Endothelial cell (in vitro differentiated cells): ENCODE measurements at places on chromosomes 12 and 14.

- no peak for DNase-seq
These were observed 33.8 kb downstream of the ZFHX2 start for GRCh38 chr14:23517650-23518326.

- no peak for DNase-seq
These were observed 75.2 kb upstream of the SCAF11 start for GRCh38 chr12:46065412-46066166.

DNA sequence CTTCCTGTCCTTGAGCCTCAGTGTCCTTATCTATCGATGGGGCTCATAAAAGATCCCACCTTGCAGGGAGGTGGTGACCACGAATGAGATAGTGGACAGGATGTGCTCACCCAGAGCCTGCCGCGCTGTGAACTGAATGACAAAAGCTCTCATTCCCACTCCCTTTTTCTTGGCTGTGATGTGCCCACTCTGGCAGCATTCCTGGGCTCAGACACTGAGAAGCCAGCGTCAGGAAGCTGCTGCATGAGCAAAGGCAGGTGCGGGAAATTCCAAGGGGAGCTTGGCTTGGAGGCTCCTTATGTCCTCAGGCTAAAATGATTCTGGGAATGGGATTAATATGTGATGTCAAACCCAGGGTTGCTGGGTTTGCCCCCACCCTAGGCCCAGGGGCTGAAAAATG lies 61.6 kb downstream of the EFCAB11 start:
- DNase-seq, result no peak

- peak; percentile 5 for DNase-seq
These were observed 30.0 kb downstream of the HVCN1 start for GRCh38 chr12:110658878-110659277.

GRCh38 chr12:3647504-3647903 lies 105.4 kb downstream of the CRACR2A start:
- DNase-seq, result no peak

GRCh38 chr12:93237235-93237915 lies 140.3 kb upstream of the NUDT4 start:
- DNase-seq, result no peak

- DNase-seq, result no peak
These were observed 166.2 kb downstream of the PAX9 start for GRCh38 chr14:36827861-36828260.

- no peak for DNase-seq
These were observed 51.5 kb downstream of the DCAF5 start for GRCh38 chr14:69101331-69101826.

DNA sequence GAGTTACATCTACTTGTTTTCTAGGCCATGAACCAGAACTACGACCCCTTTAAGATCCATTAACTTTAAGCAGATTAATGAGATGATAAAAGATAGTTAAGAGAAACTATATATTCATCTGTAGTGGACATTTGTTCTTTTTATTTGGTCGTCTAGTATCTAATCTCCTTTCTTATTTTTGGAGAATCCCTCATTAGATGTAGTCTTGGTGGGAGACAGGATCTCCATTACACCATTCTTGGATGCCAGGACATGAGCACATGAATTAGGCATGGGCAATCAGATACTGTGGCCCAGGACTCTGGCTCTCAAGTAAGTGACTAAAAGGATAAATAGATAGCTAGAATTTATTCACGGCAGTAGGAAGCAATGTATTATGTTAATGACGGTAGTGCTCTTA lies 245.0 kb downstream of the ATP23 start:
- DNase-seq, result no peak

GRCh38 chr14:74350928-74351323 lies 2.7 kb downstream of the VRTN start:
- no peak for DNase-seq

DNA sequence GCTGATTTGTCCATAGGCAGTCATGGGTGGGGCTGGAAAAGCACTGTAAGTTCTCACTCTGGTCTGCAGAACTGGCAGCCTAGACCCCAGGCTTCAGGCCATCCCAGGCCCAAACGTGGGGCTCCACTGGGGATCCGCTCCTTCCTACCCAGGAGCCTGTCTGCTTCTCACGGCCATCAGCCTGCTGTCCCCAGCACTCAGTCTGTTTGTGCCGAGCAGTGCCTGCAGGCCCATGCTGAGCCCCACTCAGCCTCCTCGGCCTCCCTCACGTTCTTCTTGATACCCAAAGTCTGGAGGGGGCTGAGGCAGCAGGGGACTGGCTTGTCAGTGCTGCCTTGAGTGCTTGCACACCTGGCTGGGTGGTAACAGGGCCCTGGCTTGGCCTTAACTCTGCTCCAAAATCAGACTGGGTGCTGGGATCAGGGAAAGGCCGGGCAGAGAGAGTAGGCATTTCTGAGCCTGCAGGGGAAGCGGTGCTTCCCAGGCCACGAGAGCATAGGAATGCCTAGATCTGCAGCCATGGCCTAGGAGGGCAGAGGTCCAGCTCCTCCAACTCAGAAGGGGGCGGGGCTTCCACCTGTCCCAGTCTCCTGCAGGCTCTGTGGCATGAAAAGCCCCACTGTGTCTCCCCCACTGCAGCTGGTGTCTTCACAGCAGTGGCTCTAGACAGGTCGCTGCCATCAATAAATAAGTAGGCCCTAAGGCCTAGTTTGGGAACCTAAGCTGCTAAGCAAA lies 772.4 kb upstream of the FBXO33 start:
- no peak for DNase-seq

DNA sequence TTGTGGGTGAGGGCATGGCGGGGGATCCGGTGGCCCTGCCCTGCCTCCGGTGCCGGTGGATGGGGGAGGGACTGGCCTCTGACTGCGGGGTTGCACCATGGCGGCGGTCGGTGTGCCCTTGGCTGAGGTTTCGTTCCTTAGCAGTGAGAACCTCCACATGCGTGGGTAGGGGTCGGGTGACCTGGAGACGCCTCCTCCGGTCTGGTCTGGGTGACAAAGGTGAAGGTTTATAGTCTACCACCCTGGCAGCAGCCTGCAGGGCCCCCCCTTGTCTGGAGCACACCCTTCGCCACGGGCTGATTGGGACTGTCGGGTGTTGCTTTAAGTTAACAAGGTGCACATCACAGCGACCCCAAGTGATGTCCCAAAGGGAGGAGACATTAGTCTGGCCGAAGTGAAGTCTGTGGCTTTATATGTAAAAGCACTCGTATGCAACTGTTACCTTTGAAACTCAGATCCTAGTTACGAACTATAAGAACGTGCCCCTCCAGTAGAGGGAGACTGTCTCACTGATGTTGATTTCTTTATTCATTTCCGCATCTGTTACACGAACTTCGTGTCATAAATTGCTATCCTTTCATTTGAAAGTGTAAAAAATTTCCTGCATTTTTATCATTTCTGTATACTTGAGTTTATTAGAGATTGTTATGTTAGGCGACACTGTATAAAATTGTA lies 74.4 kb downstream of the WDR20 start:
- DNase-seq, result no peak

GRCh38 chr14:35879654-35880249 lies 53.6 kb downstream of the BRMS1L start:
- DNase-seq, result no peak

GRCh38 chr12:26810330-26810729 lies 22.7 kb downstream of the ITPR2 start:
- peak; percentile 15 for DNase-seq

DNA sequence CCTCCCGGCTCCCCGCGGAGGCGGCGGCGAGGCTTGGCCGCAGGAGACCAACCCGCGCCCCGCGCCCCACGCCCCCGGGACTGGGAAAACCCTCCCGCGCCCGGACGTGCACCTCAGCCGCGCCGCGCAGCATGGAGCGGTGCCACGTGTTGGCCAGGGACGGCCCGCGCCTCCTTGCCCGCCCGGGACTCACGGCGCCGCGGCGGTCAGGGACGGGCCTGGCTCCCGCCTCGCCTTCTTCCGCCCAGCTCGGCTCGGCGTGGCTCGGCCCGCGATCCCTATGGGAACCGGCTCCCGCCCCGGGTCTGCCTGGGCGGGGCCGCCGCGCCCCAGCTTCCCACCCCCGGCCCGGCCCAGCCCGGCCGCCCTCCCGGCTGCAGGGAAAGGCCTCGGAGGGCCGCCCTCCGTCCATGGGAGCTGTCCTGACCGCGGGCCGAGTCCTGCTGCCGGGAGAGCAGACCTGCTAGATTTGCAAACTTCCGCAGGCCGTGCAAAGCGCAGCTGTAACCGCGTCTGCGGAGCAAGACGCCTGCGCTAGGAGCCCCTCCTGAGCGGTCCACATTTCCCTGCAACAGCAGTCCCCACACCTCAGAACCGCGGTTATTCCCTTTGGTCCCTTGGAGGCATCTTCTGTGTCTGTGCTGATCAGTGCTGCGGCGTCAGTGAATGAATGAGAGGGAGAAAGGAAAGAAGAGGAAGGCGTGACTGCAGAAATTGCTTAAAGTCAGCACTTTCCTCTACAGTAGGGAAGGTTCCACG lies at the start of gene CDKL1:
Gene CDKL1, minus strand, starts transcription at position 251 of the 759 bp plus-strand sequence. CDS start 1,013 bp downstream, outside the sequence.
- DNase-seq, result peak; percentile 70

GRCh38 chr12:9361879-9362326 lies 153.7 kb upstream of the PZP start:
- DNase-seq, result no peak

DNA sequence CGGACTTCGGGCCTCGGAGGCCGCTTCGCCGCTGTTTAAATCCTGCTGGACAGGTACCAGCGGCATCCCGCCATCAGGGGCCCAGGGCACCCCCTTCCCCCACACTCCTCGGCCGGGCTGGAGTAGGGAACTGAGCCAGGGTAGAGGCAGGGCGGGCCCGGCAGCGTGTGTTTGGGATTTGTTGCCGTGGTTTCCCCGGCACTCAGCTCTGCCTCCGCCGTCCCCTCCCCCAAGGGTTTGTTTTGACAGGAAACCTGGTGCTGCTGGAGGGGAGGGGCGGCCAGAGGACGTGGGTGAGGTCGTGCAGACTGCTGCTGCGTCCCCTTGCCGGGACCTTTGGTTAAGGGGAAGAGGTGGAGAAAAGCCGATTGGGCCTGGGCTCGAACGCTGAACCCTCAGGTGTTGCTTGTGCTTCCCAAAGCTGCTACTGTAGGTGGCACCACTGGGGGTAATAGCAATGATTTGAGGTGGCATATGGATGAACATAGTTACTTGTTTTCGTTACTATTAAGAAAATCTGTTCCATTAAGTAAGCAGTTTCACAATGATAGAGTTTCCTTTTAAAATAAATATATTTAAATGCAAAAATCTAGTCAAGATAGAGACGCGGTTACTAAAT lies 778 bp downstream of the TCP11L2 start:
- DNase-seq, result peak; percentile 95

DNA sequence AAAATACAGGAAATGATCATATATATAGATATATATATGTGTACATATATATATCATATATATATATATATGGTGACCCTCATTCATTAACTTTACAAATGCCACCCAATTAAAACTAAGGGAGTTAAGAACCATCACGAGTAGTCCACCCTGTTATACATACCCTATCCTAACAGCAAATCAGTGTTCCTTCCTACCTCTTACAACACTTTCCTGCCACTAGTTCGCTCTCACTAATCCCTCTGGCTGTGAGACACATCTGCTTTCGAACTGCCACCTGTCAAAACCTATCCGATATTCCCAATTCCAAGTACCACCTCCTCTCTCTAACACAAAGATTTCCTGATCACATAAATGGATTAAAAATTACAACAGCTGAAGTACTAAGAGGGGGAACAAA lies 100.5 kb downstream of the EEA1 start:
- no peak for DNase-seq

DNA sequence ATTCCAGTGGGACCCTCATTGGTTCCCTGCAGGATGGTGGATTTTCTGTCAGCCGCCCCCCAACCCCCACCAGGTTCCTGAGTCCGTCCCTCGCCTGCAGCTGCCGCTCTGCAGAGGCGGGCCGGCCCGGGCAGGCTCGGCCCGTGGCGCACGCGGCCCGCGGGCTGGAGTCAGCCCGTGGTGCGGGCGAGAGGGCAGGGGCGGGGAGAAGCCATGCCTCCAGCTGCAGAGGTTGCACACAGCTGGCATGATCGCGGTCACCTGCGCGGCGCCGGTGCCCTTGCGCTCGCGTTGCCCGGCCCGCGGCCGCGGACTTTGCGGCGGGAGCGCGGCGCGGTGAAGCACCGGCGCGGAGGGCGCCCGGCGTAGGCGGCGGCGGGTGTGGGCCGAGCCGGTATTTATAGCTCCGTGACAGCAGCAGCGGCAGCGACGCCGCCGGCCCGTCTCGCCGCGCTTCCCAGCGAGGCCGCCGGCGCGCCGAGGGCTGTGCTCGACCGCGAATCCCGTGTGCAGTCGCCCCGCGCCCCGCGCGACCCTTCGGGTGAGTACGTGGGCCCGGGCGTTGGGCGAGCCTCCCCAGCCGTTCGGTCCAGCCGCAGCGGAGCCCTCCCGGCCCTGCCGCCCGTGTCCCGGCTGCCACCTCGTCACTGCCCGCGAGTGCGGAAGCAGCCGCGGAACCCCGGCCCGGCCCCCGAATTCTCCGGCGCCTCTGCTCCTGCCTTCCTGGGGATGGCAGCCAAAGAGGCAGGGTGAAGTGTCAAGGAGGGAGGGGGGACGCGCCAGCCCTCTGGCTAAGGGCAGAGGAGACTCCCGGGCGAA lies at the start of gene TMEM117:
Gene TMEM117, plus strand, starts transcription at position 426 of the 819 bp plus-strand sequence.
- DNase-seq, result peak; percentile 48

GRCh38 chr14:104224131-104224505 lies 85.7 kb downstream of the KIF26A start:
- no peak for DNase-seq

GRCh38 chr14:31950764-31951637 lies 126.1 kb upstream of the ARHGAP5 start:
- no peak for DNase-seq

GRCh38 chr12:55937981-55938380 lies 7.0 kb downstream of the DGKA start:
- DNase-seq, result no peak

DNA sequence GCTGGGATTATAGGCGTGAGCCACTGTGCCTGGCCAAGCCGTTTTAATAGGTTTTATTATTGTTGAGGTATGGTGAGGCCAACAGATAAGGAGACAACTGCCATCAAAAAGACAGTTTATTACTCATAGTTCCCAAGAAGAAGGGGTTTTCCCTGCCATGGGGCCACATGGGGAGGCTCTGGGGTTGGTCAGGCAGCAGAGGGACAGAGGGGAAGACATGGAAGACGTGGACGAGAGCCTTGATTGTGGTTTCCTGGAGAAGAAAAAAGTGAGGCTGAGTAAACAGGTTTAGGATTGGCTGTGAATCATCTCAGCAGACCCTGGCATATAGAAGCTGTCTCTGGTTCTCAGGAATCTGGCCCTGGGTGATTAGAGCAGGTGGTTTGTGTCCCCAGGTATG lies 69.9 kb downstream of the FOXN4 start:
- no peak for DNase-seq

DNA sequence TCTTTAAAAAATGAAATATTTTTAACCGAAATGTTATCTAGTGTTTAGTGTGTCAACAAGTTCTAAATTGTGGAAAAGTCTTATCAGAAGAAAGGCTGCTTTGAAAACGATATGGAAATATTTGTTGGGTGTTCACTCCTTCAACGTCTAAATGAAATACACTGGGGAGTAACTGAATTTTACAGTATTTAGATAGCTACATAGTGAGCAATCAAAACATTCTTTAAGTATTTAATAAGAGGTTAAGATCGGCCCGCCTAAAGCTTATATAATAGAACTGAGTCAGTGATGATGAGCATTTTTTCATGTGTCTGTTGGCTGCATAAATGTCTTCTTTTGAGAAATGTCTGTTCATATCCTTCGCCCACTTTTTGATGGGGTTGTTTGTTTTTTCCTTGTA lies 228.3 kb downstream of the RAD51B start:
- DNase-seq, result no peak

- no peak for DNase-seq
These were observed 22.8 kb downstream of the SERPINA1 start for GRCh38 chr14:94365624-94366023.
